ENCODE measurements at places on chromosomes 16 and 17. TPM values are rescaled to one million over a fixed set of nuclear protein-coding genes. Genes with fewer than 3 reads are reported as not detected.

Gene TEPSIN
- total RNA-seq, result 16.0 TPM

Gene LDHD
- total RNA-seq, result 0.34 TPM

Gene SSTR5
- total RNA-seq, result not detected

Gene CDH11
- total RNA-seq, result 64.1 TPM

Gene ZNF785
- total RNA-seq, result 6.2 TPM

Gene HEATR9
- not detected for total RNA-seq

Gene NCOR1
- 56.9 TPM for total RNA-seq

Gene TBX4
- 3.5 TPM for total RNA-seq

Gene EFNB3
- total RNA-seq, result 0.67 TPM

Gene STX1B
- total RNA-seq, result 0.50 TPM

Gene MAPT
- total RNA-seq, result under 0.01 TPM

Gene DHRS13
- total RNA-seq, result 2.1 TPM

Gene CA7
- total RNA-seq, result not detected

Gene ADORA2B
- total RNA-seq, result 17.1 TPM

Gene GRAPL
- total RNA-seq, result 1.5 TPM
